ENCODE measurements at places on chromosomes 13 and 19.

DNA sequence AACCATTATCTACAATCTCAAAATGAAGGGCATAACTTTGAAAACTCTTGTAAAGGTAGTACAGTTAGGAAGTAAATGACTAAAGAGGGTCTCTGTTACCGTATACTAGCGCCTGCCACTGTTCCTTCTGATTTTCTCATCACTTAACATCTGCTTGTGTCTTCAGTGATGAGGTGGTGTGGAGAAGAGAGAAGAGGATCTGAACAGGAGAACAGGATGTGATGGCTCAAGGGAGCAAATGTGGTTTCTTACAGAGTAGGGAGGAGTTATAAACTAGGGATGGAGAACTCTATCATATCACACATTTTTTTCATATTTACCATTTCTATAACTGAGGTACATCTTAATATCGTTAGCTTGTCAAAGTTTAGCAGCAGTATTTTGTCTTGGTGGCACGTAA lies 1.1 kb downstream of the KCTD4 start:
- no peak for DNase-seq

- DNase-seq = no peak
These were observed 139.3 kb downstream of the DACH1 start for GRCh38 chr13:71727662-71728061.

DNA sequence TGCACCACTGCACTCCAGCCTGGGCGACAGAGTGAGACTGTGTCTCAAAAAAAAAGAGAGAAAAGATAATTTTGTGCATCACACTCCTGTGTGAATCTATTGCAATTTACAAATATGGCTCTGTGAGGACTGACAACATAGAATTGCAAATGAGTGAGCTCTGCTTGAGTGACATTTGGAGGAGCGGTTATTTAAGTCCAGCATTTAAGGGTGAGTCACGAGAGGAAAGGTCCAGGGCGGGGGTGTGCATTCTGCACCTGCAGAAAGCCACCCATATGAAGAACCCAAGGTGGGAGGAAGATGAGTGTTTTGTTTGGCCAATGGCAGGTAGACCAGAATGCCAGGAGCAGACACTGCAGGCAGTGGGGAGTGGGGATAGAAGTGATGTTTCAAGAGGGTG lies 58.5 kb downstream of the DGKH start:
- DNase-seq = no peak

DNA sequence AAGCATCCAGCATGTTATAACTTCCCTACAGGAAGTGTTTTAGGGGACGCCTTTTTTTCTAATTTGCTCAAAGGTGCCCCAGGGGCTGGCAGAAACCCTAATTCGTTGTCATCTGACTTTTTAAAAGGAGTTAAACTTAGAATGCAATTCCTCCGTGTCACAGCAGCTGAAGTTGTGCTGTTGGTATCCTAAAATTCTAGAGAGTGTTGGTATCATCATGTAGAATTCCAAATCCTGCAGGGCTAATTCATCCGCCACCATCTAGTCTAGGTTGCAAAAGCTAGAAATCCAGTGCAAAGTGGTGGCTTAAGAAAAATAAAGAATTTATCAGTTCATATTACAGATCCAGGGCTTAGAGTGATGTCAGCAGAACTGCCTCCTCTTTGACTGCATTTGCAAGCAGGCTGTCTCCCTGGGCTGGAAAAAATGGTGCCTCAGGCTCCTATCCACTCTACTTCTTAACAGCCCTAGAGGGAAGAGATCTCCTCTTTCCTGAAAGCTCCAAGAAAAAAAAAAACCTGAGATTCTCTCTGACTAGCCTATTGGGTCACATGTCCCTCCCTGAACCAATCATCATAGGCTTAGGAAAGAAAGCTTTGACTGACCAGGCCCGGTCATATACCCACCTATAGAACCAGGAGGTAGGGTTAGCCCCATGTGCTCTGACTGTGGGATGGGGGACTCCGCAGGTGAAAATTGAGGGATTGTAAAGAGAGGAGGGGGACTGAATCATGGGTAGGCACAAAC lies 73.0 kb downstream of the MAP4K1 start:
- no peak for DNase-seq

- DNase-seq = no peak
These were observed 6.5 kb upstream of the CTXN1 start for GRCh38 chr19:7932276-7932929.

- DNase-seq = no peak
These were observed 29.1 kb upstream of the POP4 start for GRCh38 chr19:29576761-29577648.

GRCh38 chr19:17052439-17052838 lies 22.8 kb downstream of the HAUS8 start:
- DNase-seq = peak; percentile 48

DNA sequence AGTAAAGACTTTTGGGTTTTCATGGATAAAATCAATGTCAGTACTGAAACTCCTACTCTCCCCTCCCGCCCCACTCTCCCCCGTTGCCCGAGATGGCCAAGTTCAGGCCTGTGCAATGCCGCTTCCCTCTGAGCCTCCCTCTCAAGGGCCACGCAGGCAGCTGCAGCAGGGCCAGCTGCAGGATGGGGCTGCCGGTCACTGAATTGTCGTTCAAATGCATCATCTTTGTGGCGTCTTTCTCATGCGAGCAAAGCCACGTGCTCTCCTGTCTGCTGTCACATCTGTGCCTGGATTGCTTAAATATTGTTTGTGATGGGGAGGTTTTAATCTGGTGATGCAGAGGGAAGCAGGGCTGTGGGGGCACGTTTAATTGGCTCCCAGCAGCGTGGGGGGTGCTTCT lies 26.6 kb downstream of the SHISA2 start:
- DNase-seq = no peak

- no peak for DNase-seq
These were observed 2280.4 kb upstream of the PCDH20 start for GRCh38 chr13:63696055-63696454.

DNA sequence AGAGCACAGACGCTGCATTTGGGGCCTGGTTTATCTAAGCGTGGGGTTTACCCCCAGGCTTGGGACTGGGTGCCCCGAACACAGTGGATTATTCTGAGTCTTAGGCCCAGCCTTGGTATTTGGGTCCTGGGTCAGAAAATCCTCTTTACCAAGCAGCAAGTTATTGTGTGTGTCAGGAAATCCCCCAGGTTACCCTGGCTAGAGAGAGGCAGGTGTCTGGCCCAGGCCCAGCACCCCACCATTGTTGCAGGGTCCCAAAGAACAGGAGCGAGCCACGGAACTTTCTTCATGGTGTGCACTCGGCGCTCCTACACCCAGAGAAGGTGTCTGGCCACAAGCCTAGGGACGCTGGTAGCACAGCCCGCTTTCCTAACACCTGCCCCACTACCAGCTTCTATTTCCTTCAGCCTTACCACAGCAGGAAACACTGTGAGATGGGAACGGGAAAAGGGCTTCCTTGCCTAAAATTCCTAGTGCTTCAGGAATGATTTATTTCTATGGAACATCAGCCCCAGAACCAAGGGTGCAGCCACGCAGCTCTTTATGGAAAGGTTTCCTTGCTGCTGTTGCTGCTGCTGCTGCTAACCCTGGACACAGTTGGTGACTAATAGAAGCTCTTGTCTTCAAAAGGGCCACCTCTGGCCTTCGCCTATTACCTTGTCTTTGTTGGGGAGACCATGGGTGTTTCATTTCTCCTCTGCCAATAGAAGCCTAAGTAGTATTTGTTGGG lies 7.4 kb upstream of the CDX2 start:
- no peak for DNase-seq

- DNase-seq = no peak
These were observed 458.6 kb downstream of the DACH1 start for GRCh38 chr13:71408416-71408815.

DNA sequence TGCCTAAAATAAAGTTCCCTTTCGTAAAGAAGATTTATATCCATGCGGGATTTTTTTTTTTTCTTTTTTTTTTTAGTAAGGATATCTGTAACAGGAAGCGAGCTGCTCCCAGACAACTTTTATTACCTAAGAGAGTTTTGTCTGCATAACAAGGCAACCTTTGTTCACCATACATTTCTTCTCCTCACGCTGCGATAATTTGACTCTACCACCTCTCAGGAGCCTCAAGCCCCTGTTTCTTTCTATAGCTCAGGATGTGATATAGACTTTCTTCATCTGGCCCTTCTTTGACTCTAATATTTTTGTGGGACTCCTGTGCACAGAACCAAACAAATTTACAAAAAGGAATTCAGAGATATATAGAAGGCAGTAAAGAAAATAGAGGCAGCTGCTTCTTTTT lies 1053.7 kb upstream of the SPRY2 start:
- DNase-seq = no peak

DNA sequence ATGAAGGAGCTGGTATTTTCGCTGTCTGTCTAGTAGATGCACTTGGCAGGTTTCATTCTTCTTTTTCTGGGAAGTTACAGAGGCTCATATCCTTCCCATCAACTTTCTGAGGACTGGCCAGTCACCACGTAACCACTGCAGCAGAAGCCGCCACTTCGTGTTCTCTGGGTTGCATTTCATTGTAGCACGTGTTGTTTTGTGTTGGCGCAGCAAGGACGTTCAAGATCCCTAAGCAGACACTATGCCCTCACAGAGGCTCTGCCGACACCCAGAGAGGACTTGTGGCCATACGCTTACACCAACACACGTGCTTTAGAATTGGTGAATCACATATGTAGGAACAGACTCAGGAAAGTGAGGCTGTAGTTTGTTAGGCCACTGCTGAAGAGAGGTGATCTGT lies 42.2 kb upstream of the TEX29 start:
- no peak for DNase-seq

- DNase-seq = no peak
These were observed 426.2 kb upstream of the KLHL1 start for GRCh38 chr13:70534466-70534865.

DNA sequence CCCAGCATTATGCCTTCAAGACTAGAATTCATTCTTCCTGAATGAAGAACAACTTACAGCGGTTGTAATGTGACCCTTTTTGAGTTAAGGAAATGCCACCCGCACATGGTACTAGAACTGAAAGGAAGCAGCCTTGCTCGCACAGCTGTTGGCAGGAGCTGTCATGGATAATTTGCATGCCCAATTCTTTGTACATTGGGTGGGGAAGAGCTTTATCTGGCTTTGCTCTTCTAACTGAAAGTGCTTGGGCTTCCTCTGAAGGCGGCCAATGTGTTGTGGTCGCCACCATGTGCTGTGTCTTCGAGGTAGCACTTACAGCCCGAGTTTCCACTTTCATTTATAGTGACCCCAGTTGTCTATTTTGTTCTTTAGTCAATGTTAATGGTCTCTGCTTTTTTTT lies 3.4 kb downstream of the CCNE1 start:
- no peak for DNase-seq

DNA sequence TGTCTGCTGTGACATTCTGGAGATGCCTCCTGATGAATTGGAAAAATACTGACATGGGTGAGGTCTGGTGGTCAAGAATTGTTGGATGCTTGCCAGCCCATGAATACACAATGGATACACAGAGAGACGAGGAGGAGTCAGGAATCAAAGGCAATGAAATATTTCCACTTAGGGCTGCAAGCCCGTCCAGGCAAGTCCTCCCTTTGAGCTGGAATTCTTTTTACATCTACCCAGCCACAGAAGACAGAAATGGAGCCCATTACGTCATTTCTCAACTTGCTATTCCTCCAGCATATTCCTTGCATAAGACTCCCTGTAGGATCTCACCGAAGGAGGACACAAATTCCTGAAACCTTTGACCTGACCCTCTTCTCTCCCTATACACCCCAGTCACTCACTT lies 15.7 kb upstream of the IGFL4 start:
- no peak for DNase-seq

DNA sequence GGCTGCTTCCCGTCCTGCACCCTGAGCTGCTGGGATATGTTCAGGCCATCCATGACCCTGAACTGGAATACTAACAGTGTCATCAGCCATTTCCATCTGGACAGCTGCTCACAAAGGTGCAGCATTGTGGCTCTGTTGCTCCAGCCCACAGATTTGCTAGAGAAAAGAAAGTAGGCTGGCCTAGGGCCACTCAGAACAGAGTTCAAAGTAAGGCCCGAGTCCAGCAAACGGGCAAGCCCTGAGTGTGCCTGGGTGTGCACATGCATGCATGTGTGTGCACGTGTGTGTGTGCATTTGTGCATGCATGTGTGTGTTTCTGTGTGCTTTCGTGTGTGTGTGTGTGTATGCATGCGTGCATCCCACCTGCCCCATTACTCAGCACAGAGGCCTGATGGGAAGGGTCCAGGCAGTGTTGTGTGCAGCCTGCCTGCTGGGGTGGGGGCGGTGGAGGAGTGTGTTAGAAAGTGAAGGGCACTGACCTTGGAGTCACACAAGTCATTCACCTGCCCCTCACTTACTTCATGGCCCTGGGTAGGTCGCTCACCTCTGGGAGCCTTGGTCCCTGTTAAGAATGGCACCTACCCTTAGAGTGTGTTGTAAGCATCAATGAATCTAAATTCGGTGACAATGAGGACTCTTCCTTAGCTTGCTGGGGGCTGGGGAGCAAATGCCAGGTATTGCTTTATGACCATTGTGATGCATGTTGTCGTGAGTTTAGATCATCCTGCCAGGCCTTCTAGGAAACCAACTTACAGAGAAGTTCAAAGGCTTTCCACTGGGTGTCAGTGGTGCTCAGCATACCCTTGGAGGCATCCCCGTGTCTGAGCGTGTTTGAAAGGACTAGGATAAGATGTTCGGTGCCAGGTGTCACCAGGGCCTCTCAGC lies 53.2 kb downstream of the GPR12 start:
- DNase-seq = peak; percentile 24

GRCh38 chr13:93982179-93982918 lies 497.1 kb downstream of the DCT start:
- DNase-seq = no peak

GRCh38 chr13:27605099-27605498 lies 15.2 kb downstream of the LNX2 start:
- no peak for DNase-seq

All from anterior cingulate cortex (tissue), 58 donors.